Astrocyte of the spinal cord (primary cell): ENCODE measurements at places on chromosomes 5 and 9.

DNA sequence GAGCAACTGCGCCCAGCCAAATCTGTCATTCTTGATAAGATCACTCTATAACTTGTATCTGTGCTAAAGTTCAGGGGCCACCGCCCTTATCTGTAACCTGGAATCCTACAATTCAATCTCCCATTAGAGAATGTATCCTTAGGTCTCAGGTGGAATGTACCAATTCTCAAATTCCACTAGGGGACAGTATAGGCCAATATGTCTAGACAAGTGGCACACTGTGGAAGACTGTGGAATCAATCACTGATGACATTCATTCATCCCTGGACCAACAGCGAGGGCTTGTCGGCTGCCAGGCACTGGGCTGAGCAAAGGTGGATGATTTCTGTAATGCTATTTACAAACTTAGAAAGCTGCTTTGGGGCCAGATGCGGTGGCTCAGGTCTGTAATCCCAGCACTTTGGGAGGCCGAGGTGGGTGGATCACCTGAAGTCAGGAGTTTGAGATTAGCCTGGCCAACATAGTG lies 28.7 kb upstream of the MEGF9 start:
- DNase-seq: no peak

DNA sequence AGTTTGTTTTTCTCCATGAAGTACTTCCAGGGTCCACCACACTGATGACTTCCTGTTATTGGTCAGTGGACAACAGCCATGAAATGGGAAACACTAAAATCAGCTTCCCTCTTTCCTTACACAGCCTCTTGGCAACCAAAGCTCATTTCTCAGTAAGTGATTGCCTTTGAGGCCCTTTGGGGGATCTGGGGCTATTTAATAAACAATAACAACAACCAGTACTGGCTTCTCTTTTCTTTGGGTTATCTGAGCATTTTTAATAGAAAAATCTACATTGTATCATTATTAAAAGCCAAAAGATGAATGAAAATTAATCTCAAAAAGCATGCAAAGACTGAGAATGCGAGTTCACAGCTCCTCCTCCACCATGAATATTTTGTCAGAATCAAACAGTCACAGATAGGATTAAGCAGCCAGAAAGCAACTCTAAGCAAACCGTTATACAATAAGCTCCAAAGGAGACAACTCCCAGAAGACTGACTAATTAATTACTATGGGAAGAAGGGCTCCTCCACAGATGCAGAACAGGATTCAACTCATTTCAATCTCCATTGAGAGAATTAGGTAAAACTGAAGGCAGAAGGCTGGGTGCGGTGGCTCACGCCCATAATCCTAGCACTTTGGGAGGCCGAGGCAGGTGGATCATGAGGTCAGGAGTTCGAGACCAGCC lies 68.3 kb downstream of the SERINC5 start:
- no peak for DNase-seq

DNA sequence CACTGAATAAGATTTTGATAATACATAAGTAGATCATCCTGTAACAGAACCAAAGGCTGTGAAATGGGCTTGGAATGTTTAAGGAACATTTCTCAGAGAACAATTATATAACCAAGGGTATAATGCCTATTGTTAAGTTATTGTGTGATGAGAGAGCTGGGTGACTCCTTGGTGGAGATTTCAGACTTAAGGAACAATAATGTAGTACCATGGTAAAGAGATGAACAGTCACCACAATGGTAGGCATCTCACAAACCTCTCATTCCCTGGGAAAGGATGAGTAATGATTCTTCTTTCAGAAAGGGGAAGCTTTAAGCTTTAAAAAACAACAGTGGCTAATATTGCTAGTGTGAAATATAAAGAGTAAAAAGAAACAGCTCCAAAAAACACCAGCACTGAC lies 147.4 kb downstream of the TRIM36 start:
- DNase-seq: no peak

GRCh38 chr9:137253717-137254623 lies 1.2 kb upstream of the NELFB start:
- no peak for DNase-seq

- DNase-seq: peak; percentile 28
These were observed 15.2 kb downstream of the NFIL3 start for GRCh38 chr9:91408475-91408874.

DNA sequence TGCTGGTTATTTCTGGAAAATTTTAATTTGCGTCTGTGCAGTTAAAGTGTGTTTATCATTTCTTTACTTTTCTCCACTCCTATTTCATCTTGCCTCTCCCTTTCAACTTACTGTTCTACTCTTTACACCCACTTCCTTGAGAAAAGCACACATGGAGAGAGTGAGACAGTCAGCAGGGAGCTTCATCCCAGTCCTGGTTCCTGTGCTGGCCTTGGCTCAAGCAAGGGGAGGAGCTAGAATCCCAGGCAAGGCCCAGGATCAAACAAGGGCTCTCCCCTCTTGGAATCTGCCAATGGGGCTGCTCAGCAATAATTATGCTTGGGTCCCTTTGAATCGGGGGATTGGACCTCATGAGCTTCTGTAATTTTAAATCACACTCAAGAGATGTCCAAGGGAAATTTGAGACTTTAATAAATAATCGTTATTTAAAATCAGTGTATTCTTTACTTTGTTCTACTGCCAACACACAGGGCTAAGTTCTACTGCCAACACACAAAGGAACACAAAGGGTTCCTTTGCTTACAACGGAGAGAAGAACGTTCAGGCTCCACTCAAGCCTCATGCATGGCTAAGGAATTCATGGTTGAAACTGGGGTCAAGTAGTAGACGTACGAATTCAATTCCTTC lies 439.3 kb upstream of the DAB2 start:
- no peak for DNase-seq

GRCh38 chr5:98989727-98990126 lies 60.9 kb upstream of the CHD1 start:
- no peak for DNase-seq

DNA sequence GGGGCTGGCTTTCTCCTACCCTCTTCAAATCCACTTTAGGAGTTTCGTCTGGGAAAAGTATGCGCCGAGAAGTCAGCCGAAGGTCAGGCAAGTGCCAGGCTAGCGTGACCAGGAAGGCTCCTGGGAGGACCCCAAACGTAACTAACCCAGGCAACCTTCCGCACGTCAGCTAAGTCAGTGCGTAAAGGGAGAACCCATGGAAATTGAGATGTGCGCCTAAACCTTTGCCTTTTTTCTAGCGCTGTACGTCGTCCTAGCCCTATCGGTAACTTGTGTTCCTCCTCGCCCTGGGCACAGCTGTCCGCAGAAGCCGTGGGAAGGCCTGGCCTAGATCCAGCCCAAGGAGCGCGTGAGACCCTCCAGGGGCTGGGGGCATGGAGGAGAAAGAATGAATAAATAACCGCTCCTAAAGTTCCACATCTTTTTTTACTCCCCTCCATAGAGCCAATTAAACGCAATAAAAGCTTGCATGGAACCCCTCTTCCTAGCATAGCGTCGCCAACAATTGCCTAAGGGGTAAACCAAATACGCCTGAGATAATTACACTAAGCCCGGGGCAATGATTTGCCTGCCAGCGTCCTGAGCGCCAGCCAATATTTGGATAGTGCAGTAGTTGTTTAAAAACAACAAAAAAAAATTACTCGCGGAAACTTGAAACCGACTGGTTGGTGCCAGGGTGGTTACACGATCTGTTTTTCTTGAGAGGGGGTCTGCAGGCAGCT lies 4.0 kb upstream of the FOXB2 start:
- no peak for DNase-seq

DNA sequence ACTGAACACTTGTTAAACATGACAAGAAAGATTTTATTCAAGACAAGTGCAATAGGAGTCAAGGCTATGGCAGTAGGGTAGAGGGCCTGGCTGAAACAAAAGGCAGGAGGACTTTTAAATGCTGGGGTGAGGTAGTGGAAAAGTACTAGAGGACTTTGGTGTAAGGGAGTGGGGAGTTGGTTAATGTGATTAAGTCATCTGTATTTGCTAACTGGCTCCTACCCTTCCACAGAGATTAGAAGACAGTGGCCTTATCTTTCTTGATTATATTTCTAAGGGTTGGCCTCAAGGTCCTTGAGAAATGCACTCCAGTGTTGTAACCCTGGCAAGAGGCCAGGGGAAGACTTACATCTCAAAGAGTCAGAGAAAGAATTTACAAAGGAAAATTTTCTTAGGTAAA lies 160.2 kb upstream of the FTMT start:
- no peak for DNase-seq

DNA sequence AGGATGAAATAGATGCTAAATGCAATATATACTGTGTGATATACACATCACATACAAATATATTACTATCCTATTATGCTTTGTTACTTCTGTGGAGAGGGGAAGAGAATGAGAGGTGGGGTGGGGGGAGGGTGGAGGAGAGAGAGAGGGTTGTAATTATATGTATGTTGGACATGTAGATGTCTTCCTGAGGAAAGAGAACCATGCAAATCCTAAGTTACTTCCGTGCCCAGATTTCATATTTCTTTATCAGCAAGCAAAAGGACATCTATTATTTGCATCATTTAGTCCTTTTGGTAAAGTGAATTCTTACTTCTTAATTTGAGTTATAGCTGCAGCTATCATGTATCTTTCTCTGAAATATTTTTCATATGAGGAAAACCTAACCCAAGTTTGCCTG lies 187.5 kb downstream of the ADGRV1 start:
- no peak for DNase-seq

- no peak for DNase-seq
These were observed 206.1 kb upstream of the ZNF608 start for GRCh38 chr5:124952566-124952965.

GRCh38 chr9:100160021-100160420 lies 61.0 kb downstream of the INVS start:
- peak; percentile 62 for DNase-seq

GRCh38 chr5:40547994-40548575 lies 131.6 kb upstream of the PTGER4 start:
- DNase-seq: no peak

DNA sequence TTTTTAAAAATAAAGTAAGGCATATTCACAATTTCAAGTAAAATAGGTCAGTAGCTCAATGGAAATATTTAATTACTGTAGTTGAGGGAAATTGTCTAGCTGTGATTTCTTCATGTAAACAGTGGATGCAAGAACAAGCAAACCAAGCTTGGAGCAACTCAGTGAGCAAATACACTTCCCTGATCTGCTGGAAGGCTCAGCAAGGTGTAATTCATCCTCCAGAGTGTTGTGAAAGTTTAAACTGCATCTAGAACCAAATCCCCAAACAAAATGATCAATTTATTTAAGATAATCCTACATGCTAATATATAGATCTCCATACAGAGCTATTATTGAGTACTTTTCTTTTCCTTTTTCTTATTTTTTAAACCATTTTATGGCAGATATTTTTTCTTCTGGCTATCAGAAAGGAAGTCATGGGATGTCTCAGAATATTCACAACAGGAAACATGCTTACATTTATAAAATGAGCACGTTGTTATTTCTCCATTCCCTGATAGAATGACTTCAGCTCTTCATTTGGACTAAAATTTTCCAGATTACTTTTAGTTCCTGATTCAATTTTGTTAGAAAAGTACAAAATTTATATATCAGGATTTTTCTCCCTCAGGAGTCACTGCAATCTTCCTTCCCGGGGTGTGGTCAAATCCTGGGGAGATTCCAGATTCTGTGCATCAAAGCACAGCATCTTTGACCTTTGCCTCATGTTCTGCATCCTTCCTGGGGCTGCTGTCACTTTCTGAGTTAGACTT lies 219.2 kb upstream of the ELL2 start:
- DNase-seq: no peak

DNA sequence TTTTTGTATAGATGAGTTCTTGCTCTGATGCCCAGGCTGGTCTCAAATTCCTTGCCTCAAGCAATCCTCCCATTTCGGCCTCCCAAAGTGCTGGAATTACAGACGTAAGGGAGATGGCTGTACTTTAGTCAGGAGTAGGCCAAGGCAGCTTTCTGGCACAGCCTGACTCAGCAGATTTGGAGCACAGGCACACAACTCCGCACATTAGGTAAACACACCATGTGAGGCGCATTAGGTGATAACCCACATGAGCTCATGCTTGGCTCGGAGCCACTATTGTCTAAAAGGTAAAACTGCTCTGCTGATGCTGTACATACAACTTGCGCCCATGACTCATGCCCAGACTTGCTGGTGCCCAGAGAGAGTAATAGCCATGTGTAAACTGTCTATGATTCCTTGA lies 1157.9 kb downstream of the TAF11L14 start:
- DNase-seq: peak; percentile 5
